ENCODE measurements at places on chromosomes 7 and 10. TPM values are rescaled to one million over a fixed set of nuclear protein-coding genes. Genes with fewer than 3 reads are reported as not detected.

SPDYE6 gene
- not detected for total RNA-seq

TDRD1 gene
- total RNA-seq, result not detected

ACHE gene
- total RNA-seq, result 3.0 TPM

CARD11 gene
- total RNA-seq, result 2.5 TPM

CPXM2 gene
- not detected for total RNA-seq

DDC gene
- total RNA-seq, result 1.2 TPM

COL17A1 gene
- 2.4 TPM for total RNA-seq

ACSM6 gene
- total RNA-seq, result not detected

KIAA1549 gene
- total RNA-seq, result 5.9 TPM

RAB18 gene
- 87.8 TPM for total RNA-seq

ZNF804B gene
- not detected for total RNA-seq

LCOR gene
- 8.1 TPM for total RNA-seq

CYP3A7 gene
- total RNA-seq, result not detected

SLC18A3 gene
- not detected for total RNA-seq

GALNT17 gene
- not detected for total RNA-seq

ADIRF gene
- not detected for total RNA-seq

SFRP4 gene
- 3.0 TPM for total RNA-seq

CALN1 gene
- total RNA-seq, result not detected

CLEC2L gene
- 0.09 TPM for total RNA-seq
